Smooth muscle cell of the coronary artery (primary cell): ENCODE measurements at places on chromosomes 3 and 15. TPM values are rescaled to one million over a fixed set of nuclear protein-coding genes. Genes with fewer than 3 reads are reported as not detected.

Gene LRRIQ4
- not detected in 2 replicates for total RNA-seq

Gene ZNF860
- total RNA-seq = under 0.01 and 0.38 TPM in 2 replicates

Gene UBE3A
- total RNA-seq = 52.5 and 55.2 TPM in 2 replicates

Gene GOLGA6L10
- 0.35 and 0.90 TPM in 2 replicates for total RNA-seq

Gene KLHL6
- under 0.01 TPM in 1 of 2 replicates, not detected in the other for total RNA-seq

Gene OCA2
- not detected in 2 replicates for total RNA-seq

Gene GPR149
- not detected in 2 replicates for total RNA-seq

Gene MAGEF1
- total RNA-seq = 7.7 and 26.8 TPM in 2 replicates

Gene PLD1
- total RNA-seq = 13.1 and 24.2 TPM in 2 replicates

Gene EPHA6
- total RNA-seq = not detected in 2 replicates

Gene DGKG
- total RNA-seq = under 0.01 and 2.1 TPM in 2 replicates

Gene PLA2G4D
- total RNA-seq = not detected in 2 replicates

Gene PLAAT1
- not detected in 2 replicates for total RNA-seq

Gene RPS17
- total RNA-seq = 1,529 and 2,990 TPM in 2 replicates

Gene FAM162A
- total RNA-seq = 25.7 and 28.3 TPM in 2 replicates

Gene ZPLD1
- total RNA-seq = 0.38 TPM in 1 of 2 replicates, not detected in the other

Gene GPR160
- 0.12 and 0.15 TPM in 2 replicates for total RNA-seq

Gene OTOL1
- not detected in 2 replicates for total RNA-seq

Gene RARRES1
- total RNA-seq = 2.9 and 9.0 TPM in 2 replicates

Gene SLC28A2
- total RNA-seq = not detected in 2 replicates

Gene C3orf22
- not detected in 2 replicates for total RNA-seq

Gene QRICH1
- 46.3 and 51.3 TPM in 2 replicates for total RNA-seq

Gene LRRK1
- 5.9 and 8.0 TPM in 2 replicates for total RNA-seq

Gene LMAN1L
- not detected in 2 replicates for total RNA-seq

Gene ZIC4
- 0.08 and 0.70 TPM in 2 replicates for total RNA-seq

Gene CHRNA7
- total RNA-seq = 0.23 and 0.83 TPM in 2 replicates

Gene C3orf80
- 0.59 and 0.75 TPM in 2 replicates for total RNA-seq

Gene ATRIP
- 4.2 and 5.7 TPM in 2 replicates for total RNA-seq

Gene EFHB
- 0.23 and 1.9 TPM in 2 replicates for total RNA-seq

Gene TSC22D2
- total RNA-seq = 1.9 and 5.1 TPM in 2 replicates

Gene TEX55
- not detected in 2 replicates for total RNA-seq

Gene RASGRP1
- under 0.01 and 0.08 TPM in 2 replicates for total RNA-seq

Gene PLSCR2
- 0.38 TPM in 1 of 2 replicates, not detected in the other for total RNA-seq

Gene ZNF660
- total RNA-seq = 0.59 and 1.9 TPM in 2 replicates
